ENCODE measurements at places on chromosomes 12 and 14.

GRCh38 chr12:113006641-113007040 lies 28.3 kb downstream of the OAS2 start:
- no peak for DNase-seq

GRCh38 chr12:114700392-114701103 lies 16.6 kb upstream of the TBX3 start:
- no peak for DNase-seq

DNA sequence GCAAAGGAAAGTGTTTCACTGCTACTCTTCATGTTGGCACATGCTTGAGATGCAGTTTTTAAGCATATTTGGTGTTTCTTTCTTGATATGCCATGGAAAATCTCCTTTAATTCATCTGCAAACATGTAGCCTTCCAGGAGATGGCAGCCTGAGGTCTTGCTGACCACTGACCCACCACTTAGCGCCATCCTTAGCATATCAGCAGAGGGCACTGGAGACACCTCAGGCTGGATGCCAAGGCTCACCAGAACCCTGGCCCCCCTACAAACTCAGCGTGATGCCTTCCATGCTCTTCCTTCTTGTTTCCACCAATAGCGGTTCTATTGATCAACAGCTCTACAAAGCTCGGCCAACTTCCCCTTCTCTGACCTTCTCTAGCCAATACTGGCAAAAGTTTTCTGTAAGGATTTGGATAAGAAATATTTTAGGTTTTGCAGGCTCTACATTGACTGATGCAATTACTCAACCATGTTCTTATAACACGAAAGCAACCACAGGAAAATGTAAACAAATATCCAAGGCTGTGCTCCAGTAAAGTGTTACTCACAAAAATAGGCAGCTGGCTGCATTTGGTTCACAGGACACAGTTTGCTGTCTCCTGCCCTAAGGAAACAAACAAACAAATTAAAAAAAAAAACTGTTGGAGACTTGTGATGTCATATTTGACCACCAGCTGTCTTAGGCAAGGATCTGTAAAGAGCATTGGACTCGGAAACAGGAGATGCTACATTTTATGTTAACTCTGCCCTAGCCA lies 209.7 kb downstream of the SLC15A4 start:
- no peak for DNase-seq

DNA sequence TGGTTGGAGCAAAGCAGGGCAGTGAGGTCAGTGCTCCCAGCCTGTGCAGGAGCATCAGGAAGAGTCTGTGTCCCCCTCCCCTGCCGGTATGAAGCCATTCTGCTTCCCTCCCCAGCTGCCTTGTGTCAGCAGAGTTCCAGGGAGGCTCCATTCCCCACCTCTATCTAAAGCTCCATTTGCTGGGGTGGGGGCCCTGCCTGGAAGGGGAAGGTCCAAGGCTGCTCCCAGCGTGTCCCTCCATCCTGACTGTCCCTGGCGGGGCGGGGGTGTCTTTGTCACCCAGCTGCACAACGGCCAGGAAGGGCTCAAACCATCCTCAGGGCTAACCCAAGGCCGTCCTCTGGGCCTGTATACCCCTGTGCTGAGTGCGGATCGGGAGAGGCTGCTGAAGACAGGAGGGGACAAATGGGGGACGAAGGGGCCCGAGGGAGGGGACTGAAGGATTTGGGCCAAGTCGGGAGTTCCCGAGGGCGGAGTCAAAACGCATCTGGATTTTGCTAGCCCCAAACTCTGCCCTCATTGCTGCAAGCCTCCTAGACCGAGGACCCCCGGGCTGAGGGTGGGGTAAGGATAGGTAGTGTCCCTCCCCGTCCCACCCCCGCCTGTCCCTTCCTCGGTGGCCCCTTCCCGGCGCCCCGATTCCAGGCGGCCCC lies 748 bp upstream of the ACVRL1 start:
- no peak for DNase-seq

DNA sequence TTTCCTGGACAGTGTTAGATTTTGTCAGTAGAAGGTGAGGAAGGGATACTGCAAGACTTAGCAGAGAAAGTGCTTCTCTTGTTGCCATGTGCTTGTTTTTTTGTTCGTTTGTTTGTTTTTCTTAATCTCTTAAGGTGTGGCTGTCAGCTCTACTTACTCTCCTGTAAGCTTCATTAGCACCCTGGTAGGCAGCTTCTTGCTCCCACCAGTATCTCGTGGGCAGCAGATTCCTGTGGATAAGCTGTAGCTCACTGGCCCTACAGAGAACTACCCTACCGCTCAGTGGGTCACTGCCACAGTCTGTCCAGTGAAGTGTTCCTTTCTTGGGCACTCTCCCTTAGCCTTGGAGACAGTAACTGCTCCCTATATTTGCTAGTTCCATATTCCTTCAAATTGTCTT lies 30.1 kb downstream of the VRK1 start:
- DNase-seq, result no peak

Data from HTR-8/SVneo (cell line).